ENCODE measurements at places on chromosomes 4 and X. TPM values are rescaled to one million over a fixed set of nuclear protein-coding genes. Genes with fewer than 3 reads are reported as not detected.

Gene DOK7
- under 0.01 TPM for total RNA-seq

Gene MXRA5
- under 0.01 TPM for total RNA-seq

Gene POLN
- 2.2 TPM for total RNA-seq

Gene S100G
- total RNA-seq: not detected

Gene ZFYVE28
- total RNA-seq: 4.9 TPM

Gene UNC5C
- under 0.01 TPM for total RNA-seq

Gene EFHC2
- total RNA-seq: 0.37 TPM

Gene CRLF2
- total RNA-seq: not detected

Gene TLR8
- total RNA-seq: not detected

Gene GDPD2
- under 0.01 TPM for total RNA-seq

Gene EGF
- 0.73 TPM for total RNA-seq

Gene FRMD7
- under 0.01 TPM for total RNA-seq

Gene KLHL13
- total RNA-seq: 2.9 TPM

Gene TEX13D
- not detected for total RNA-seq

Gene GYPE
- 3.3 TPM for total RNA-seq

Gene SPP1
- 0.37 TPM for total RNA-seq

Gene PLAC8
- total RNA-seq: 1.8 TPM

Gene PNPLA4
- 15.8 TPM for total RNA-seq

Gene CNOT6L
- 10.3 TPM for total RNA-seq

Gene VCX2
- total RNA-seq: not detected

Gene YY2
- total RNA-seq: 2.2 TPM

Gene SPANXN3
- total RNA-seq: not detected

Gene CLDN22
- not detected for total RNA-seq

Gene ENAM
- not detected for total RNA-seq

Gene COPS4
- 103 TPM for total RNA-seq

Gene RASGEF1B
- total RNA-seq: 0.39 TPM

Gene MAGEE2
- not detected for total RNA-seq

Gene SYNPO2
- 10.3 TPM for total RNA-seq

Gene CSN2
- total RNA-seq: not detected

Gene HSFX1
- total RNA-seq: 0.59 TPM

Gene NLGN3
- 0.37 TPM for total RNA-seq

Gene TCEAL9
- total RNA-seq: 67.8 TPM

Gene OPN1LW
- total RNA-seq: not detected

Gene MAML3
- total RNA-seq: 3.3 TPM

Gene MAGEA8
- not detected for total RNA-seq
